Activated CD4-positive, alpha-beta T cell treated with anti-CD3 and anti-CD28 coated beads for 1 hour (primary cell): ENCODE measurements at places on chromosomes 3 and 15.

DNA sequence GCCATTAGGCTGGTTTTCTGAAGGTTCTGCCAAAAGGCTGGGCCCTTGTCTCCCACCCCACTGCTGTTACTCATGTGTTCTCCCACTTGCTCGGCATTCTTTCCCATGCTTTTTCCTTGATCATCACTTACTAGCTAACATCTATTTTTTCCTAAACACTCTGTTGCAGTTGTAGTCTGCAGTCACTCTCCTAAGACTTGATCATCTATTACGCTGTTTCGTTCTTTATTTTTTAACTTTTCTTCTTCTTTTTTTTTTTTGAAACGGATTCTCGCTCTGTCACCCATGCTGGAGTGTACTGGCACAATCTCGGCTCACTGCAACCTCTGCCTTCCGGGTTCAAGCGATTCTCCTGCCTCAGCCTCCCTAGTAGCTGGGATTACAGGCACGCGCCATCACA is 176.3 kb downstream of the IGF1R start:
- DNase-seq = no peak

GRCh38 chr15:67158367-67158766 is 93.0 kb downstream of the SMAD3 start:
- no peak for DNase-seq

- DNase-seq = no peak
These were observed 73.4 kb upstream of the HACD2 start for GRCh38 chr3:123658118-123658851.

DNA sequence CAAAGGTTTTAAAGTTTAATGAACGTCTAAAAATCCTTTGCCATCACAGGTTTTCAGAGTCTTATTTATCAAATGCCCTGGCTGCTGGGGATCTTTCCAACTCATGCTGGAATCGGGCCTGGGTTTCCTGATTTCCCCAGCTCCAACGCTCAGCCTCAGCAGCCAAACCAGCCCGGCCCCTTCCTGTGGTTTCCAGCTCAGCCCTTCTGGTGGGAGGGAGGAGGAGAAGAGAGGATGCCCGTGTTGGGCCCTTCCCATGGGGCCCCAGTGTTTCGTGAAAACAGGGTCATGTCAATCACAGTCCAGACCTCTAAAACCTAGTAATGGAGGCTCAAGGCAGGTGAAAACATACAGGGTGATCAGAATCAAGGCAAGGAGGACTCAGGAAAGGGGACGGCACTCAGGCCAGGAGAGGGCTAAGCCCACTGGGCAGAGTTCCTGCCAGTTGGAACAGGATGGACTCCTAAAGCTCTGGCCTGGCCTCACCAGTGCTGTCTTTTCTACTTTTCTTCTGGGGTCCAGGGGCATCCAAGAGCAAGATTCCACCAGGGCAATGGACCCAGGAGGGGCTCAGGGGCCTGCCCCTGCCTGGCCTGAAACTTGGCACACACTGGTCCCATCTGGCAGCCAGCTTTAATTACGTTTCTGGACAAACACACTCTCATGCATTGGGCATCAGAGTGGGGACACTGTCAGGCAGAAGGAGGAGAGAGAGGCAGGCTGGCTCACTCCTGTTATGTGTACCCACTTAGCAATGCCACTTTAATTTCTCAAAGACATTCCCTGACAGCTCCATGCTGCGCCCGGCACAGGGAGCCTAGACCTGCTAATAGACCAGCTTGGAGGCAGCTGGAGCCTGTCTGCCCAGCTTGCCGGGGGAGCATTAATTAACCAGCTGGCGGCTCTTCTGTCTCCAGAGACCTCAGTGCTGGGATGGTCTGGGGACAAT is 194.6 kb downstream of the FAM43A start:
- no peak for DNase-seq

DNA sequence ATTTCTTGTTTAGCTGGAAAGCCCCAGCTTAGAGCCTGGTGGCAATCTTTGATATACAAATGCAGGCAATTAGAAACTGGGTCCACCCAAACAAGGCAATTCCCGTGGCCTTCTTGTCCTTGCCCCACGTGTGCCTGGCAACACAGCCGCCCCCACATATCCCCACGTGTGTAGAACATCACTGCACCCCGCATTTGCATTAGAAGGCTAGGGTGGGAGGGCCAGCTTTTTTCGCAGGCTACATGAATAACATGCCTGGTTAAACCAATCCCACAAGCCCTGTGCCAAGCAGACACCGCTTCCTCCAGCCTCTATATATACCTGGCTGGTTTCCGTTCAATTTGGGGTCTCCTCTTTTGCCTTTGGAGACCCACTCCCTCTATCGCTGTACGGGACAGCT is 250.2 kb downstream of the ZNF385D start:
- DNase-seq = no peak

DNA sequence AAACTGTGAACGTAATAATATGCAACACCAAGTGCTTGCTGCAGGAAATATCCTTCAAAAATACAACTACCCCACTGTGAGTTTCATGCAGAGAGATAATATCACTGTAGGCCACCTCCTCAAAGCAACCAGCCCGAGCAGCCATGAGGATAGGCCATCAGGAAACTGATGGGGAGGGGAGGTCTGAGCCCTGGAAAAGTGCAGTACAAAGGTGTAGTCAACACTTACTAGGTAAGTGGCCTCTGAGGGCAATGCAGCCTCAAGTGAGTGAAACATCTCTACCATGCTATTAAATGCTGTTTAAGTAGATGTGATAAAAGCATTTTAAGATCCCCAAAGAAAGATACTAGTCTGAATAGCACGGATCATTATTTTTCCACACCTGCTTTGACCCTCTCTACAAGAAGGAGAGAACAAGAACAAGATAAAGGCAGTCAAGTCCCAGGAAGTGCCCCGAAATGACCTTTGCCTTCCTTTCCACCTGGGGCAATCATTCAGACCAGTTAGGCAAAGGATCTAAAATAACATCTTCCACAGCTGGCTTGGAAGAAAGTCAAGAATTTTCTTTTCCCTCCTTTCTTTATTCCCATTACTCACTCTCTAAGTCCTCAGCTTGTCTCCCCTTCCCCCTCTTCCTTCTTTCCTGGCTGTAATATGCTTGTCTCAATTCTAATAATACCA is 62.8 kb downstream of the FMN1 start:
- DNase-seq = no peak

- no peak for DNase-seq
These were observed 9.5 kb upstream of the NR2F2 start for GRCh38 chr15:96320703-96321638.

DNA sequence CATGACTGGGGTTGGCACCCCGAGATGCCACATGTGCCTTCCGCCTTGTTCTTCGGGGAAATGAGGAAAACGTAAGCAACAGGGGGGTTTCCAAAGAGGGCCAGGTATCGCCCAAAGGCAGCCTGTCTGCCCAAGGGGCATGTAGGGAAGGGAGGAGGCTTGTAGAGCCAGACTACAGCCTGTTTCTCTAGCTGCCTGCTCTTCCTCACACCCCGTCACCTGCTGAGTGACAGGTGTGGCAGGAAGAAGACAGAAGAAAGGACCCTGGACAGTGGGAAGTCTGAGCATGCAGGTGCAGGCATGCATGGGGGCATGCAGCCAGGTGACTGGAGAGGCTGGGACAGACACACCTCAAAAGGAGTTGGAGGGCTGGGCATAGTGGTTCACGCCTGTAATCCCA is 9.8 kb downstream of the PLA2G4E start:
- DNase-seq = no peak

GRCh38 chr15:90268415-90268814 is 2.9 kb downstream of the NGRN start:
- DNase-seq = no peak

DNA sequence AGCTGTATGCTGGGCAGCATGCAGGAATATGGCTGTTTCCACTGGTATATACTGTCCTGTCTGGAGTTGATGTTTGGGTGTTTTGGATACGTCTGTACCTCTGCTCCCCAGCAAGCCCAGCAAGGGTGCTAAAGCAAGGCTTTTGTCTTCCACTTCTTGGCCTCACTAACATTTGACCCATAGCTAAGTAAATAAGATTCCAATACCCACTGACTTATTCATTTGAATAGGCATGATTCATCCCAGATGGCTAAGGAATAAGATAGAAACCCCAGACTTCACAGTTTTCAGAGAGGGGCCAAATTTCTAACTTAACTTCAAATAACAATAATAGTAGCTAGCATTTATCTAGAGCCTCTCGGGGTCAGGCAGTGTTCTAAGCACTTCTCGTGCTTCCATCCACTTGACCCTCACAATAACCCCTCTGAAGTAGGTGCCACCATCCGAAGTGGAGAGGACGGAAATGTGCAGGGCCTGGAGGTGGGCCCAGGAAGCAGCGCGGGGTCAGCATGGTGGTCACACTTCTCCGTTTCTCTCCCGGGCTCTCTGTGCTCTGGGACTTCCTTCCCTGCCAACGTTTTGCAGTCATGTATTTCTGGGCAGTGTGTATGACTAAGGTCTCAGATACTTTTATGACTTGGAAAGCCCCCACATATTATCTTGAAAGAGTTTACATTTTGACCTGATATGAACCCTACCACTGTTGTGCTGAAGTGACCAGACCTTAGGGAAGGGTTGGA is 39.3 kb downstream of the LRRK1 start:
- DNase-seq = no peak

- DNase-seq = no peak
These were observed 24.8 kb upstream of the CMTM7 start for GRCh38 chr3:32366638-32367397.

- no peak for DNase-seq
These were observed 212.4 kb upstream of the ADAMTS9 start for GRCh38 chr3:64900156-64900555.

- DNase-seq = no peak
These were observed 329.8 kb upstream of the PROK2 start for GRCh38 chr3:72114773-72115172.

DNA sequence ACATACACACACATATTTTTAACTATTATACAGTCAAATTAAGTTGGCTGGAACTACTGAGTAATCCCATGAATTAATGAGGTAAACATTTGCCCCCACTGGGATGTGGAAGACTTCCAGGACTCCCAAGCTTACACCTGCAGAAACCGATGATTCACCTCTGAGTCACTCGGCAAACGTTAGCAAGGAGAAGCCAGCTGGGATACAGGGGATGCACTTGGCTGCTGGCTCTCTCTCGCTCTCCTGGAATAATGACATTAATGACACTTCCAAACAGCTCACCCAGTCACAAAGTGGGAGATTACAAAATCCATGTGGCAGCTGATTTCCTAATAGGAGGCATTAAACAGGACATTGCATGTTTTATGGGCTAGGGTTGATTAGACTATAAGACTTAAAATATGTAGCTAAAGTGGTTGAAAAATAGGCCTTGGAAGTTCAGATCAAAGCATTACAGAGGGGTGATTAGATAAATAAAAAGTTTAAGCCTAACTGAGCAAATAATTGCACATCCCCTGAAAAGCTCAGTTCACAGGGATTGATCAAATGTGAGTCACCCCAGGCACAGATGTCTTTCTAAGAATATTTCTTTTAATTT is 500.9 kb downstream of the SOX2 start:
- no peak for DNase-seq

DNA sequence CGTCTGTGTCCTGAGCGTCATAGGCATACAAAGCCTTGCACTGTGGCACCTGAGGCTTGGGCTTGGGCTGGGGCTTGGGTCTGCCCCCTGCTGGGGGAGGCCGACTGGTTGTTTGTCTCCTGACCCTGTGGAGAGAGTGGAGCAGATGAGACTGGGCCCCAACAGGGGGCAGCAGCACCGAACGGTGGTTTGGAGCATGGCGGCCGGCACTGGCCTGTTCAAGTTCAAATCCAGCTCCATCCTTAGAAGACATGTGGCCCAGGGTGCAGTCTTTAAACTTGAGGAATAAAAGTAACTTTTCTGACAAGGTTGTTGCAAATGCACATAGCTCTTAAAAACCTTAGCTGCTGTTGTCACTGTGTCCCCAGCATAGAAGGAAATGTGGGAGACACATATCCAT is 33.3 kb downstream of the CCNB2 start:
- DNase-seq = peak; percentile 45

DNA sequence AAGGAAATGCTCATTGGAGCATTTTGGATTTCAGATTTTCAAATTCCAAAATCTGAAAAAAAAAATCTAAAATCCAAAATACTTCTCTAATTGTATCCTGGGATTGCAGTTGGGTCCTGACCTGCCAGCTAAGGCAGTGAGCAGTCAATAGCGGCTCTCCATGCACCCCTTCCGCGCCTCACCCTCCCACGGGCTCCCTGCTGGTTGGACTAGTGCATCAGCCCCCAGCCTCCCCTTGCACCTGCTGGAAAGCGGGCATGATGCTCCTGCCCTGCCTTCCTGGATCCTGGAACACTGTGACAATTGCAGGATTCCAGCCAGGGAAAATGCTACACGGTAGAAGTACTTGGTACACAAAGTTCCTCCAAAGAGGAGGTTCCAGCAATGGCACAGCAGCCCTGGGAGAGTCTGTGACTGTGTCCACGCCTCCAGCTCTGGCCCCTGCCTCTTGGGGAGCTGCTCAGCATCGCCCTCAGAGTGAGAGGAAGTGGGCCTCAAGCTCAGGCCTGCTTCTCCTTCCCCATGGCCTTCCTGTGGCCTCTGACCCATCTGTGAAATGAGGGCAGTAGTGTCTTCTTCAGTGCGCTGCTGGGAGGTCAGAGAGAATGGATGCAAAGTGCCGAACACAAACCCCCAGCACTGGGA is 39.5 kb upstream of the CHRNB4 start:
- no peak for DNase-seq

GRCh38 chr15:57057134-57057930 is 138.9 kb downstream of the TCF12 start:
- no peak for DNase-seq

DNA sequence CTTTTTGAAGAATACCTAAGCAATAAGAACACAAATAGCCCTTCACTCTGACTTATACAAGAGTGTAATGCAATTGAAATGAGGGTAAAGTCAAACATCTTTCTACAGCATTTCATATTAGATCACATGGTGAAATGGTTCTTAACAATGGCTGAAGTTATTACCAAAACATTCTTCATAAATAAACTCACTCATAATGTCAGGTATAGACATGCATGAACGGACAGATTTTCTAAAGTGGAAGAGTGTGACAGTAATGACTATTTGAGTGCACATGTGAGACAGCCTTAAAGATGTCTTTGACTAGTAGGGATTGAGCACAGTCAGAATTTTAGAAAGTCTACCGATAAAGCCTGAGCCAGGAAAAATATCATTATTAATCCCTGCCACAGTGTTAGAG is 471.0 kb downstream of the ZPLD1 start:
- DNase-seq = no peak

DNA sequence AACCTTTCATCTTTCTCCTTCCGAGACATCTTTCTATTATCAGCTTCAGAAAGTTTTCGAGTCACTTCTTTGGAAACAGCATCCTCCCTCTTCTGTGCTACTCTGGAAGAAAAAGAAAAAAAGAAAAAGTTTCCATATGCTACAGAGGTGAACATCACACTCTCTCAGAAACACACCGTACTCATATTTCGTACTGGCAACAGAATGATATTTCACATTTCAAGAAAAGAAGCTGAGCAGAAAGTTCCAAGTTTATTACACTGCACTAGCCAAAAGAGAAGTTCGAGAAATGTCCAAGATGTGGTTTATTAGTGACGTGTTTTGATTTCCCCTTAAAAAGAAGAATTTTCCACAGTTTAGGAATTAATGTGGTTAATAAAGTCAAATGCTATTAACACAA is 6.0 kb downstream of the SSR3 start:
- DNase-seq = no peak
